ENCODE measurements at places on chromosomes 12 and 14. TPM values are rescaled to one million over a fixed set of nuclear protein-coding genes. Genes with fewer than 3 reads are reported as not detected.

DNA sequence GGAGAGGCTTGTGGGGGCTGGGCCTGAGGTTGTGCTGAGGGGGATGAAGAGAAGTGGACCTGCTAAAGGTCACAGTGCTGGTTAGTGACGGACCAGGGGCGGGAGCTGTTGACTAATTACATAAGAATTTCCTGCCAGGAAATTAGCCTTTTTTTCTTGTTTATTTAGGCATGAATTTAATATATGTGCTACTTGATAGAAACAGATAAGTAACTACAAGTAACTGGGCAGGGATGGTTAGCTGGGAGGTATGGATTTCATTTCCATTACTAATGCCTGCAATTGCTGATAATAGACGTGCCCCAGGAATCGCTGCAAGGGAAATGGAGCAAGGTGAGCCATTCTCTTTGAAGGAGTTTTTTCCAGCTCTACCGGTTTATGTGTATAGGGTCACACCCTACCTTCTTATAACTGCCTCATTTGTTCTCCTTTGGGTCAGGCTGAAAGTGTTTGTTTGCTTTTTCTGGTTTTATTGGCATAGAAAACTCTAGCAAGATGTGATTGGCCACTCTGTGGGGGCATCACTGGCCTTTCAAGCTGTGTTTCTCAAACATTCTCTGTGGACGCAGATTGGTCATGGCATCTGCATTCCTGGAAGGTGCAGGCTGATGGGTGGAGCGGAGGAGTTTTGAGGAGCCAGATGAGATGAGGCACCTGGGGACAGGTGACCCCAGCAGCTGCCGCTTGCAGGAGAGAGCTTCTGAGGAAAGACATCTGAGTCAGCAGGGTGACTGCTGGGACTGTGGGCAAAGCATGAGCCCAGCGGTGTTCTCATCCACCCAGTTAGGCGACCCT is 19.0 kb upstream of the GPRC5A start:
- no peaks in the 10 kb centered on the region for H3K27me3 ChIP-seq
- 0 out of 2 replicates have a peak, but pooled peaks cover 3% of the 10 kb centered on the region for H3K36me3 ChIP-seq
- peak; percentile 72 for DNase-seq
- peaks cover 36% of the 10 kb centered on the region for H3K4me1 ChIP-seq
- H3K4me3 ChIP-seq: peak overlapping the region; percentile 27

GRCh38 chr14:45201905-45202304 is 51.1 kb downstream of the MIS18BP1 start:
- peaks cover 10% of the 10 kb centered on the region for H3K36me3 ChIP-seq
- H3K27ac ChIP-seq: no peak overlapping the region
- H3K4me1 ChIP-seq: peaks cover 20% of the 10 kb centered on the region
- DNase-seq: peak; percentile 29
- no peak overlapping the region for H3K4me3 ChIP-seq

DNA sequence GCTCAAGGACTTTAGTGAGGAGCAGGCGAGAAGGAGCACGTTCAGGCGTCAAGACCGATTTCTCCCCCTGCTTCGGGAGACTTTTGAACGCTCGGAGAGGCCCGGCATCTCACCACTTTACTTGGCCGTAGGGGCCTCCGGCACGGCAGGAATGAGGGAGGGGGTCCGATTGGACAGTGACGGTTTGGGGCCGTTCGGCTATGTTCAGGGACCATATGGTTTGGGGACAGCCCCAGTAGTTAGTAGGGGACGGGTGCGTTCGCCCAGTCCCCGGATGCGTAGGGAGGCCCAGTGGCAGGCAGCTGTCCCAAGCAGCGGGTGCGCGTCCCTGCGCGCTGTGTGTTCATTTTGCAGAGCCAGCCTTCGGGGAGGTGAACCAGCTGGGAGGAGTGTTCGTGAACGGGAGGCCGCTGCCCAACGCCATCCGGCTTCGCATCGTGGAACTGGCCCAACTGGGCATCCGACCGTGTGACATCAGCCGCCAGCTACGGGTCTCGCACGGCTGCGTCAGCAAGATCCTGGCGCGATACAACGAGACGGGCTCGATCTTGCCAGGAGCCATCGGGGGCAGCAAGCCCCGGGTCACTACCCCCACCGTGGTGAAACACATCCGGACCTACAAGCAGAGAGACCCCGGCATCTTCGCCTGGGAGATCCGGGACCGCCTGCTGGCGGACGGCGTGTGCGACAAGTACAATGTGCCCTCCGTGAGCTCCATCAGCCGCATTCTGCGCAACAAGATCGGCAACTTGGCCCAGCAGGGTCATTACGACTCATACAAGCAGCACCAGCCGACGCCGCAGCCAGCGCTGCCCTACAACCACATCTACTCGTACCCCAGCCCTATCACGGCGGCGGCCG is 1.1 kb downstream of the PAX9 start:
- H3K4me1 ChIP-seq: no peaks in the 10 kb centered on the region
- peak overlapping the region; percentile 84 for H3K4me3 ChIP-seq
- peak; percentile 68 for DNase-seq
- no peaks in the 10 kb centered on the region for H3K36me3 ChIP-seq

- H3K27me3 ChIP-seq: no peaks in the 10 kb centered on the region
- no peaks in the 10 kb centered on the region for H3K36me3 ChIP-seq
- H3K4me1 ChIP-seq: peaks cover 39% of the 10 kb centered on the region
- DNase-seq: peak; percentile 93
These were observed 53.1 kb downstream of the SIX6 start for GRCh38 chr14:60561845-60562746.

DNA sequence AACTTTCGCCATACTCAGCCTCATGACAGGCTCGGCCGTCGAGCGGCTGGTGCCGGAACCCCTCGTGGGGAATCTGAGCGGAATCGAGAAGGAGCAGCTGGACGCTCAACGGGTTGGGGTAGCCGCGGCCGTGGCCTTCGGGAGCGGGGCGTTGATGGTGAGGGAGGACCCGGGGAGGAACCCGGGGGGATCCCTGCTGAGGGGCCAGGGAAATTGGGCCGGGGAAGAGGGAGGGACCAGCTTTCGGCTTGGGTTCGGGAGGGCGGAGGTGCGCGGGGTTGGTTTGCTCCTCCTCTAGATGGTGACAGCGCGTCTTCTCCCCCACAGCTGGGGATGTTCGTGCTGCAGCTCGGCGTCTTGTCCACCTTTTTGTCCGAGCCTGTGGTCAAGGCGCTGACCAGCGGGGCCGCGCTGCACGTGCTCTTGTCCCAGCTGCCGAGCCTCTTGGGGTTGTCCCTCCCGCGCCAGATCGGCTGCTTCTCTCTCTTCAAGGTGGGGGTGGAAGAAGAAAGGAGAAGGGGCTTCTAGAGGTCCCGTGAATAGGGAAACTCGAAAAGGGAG is 9.8 kb downstream of the ARHGEF25 start:
- peak; percentile 44 for DNase-seq
- peak overlapping the region; percentile 68 for H3K4me3 ChIP-seq
- peaks cover 11% of the 10 kb centered on the region for H3K4me1 ChIP-seq
- no peaks in the 10 kb centered on the region for H3K36me3 ChIP-seq

GRCh38 chr12:103207936-103208335 is 250.5 kb downstream of the ASCL1 start:
- no peaks in the 10 kb centered on the region for H3K36me3 ChIP-seq
- no peaks in the 10 kb centered on the region for H3K4me1 ChIP-seq
- H3K27me3 ChIP-seq: no peaks in the 10 kb centered on the region
- no peak overlapping the region for H3K27ac ChIP-seq

DNA sequence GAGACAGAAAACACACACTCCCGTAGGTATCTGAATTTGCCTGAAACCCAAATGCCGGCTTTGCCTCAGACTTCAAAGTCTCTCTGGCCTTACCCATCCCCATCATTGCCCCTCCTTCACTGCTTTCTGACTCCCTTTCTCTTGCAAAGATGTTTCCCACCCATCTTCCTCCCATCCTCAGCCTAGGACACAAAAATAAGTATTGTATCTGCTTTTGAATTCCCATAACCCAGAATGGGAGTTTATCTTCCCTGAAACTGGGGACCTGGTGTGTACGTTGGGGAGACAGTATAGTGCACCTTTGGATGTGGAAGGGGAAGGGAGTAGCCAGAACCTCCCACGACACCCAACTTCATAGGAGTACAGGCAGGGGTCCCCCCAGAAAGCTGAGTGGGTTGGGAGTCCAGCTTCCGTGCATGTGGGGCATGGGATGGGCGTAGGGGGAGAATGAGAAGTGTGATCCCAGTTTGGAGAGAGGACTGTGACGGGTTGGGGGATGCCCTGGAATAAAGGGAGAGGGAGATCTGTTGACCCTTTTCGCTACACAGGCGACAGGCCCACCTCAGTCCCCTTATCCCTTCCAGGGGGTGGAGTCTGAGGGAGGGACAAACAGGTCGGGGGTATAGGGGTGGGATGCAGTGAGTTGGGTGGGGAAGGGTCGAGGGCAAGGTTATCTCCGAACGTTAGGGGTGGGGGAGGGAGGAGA is 488 bp upstream of the KIF5A start:
- no peaks in the 10 kb centered on the region for H3K36me3 ChIP-seq
- no peak for DNase-seq
- no peaks in the 10 kb centered on the region for H3K27me3 ChIP-seq
- peaks cover 13% of the 10 kb centered on the region for H3K4me1 ChIP-seq
- no peak overlapping the region for H3K27ac ChIP-seq

DNA sequence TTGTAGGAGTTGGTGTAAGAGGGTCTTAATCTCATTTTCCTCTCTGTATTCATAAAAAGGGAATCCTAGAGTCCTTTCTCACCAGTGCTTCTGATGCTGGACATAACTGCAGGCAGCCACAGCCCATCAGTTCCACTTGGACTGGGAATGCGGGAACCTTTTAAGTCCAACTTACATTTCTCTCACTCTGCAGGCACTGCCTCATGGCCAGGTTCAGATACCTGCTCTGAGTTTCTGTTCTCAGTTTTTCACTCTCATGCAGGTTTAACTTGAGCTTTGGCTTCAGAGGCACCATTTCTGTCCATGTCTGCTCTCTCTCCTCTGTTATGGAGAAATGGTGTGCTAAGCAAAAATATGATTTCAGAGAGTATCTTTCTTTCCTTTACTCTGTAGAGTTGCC is 4.2 kb downstream of the ACVR1B start:
- no peaks in the 10 kb centered on the region for H3K36me3 ChIP-seq
- H3K27ac ChIP-seq: no peak overlapping the region
- H3K27me3 ChIP-seq: no peaks in the 10 kb centered on the region
- no peak overlapping the region for H3K4me3 ChIP-seq
- DNase-seq: no peak

DNA sequence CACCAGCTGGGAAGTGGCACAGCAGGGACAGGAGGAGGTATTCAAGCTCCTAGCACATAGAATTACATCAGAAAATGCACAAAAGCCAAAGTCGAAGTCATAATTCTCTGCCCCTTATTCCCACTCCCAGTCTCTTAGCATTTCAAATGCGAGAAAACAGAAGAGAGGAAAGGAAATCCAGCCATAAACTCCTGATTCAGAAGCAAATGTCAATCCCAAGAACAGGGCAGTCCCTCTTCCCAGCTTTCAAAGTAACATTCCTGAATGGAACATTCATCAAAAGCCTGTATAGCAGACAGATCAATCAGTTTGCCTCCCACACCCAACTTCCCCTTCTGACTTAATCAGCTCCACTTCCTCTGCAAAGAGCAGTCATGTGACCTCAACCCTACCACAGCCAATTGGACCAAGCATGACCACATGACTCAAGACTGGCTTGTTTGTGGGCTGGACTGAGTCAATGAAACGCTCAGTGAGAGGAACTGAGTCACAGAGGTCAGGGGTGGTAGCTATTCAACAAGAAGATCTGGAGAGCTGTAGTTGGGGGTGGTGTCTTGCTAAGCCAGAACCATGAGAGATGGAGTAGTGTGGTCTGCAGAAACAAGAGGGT is 41.4 kb upstream of the TUNAR start:
- no peak overlapping the region for H3K27ac ChIP-seq
- H3K27me3 ChIP-seq: no peaks in the 10 kb centered on the region
- no peaks in the 10 kb centered on the region for H3K4me1 ChIP-seq
- DNase-seq: no peak
- H3K36me3 ChIP-seq: no peaks in the 10 kb centered on the region

- peaks cover 15% of the 10 kb centered on the region for H3K4me1 ChIP-seq
- H3K36me3 ChIP-seq: no peaks in the 10 kb centered on the region
- no peak overlapping the region for H3K27ac ChIP-seq
- DNase-seq: no peak
- 0 out of 2 replicates have a peak overlapping the region, but pooled peaks have one; percentile 49 for H3K4me3 ChIP-seq
These were observed 71.3 kb downstream of the CLMN start for GRCh38 chr14:95248432-95248831.

DNA sequence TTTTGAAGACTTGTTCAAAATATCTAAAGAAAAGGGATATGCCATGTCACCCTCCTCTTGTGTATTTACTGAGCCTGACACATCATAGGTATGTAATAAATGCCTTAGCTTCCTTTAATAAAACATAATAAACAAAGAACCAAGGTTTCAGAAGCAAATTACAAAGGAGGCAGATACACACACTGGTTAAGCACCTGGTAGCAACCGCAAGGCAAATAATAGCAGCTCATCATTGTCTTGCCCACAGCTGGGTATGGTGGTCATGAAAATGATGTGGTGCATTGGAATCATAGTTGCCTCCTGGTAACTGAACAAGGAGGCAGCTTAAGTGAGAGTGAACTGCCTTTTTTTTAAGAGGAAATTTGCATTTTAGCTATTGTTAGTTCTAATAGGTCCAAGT is 39.0 kb downstream of the PAX9 start:
- no peaks in the 10 kb centered on the region for H3K36me3 ChIP-seq
- no peak overlapping the region for H3K27ac ChIP-seq
- DNase-seq: no peak
- H3K4me1 ChIP-seq: no peaks in the 10 kb centered on the region
- no peak overlapping the region for H3K4me3 ChIP-seq

- no peaks in the 10 kb centered on the region for H3K27me3 ChIP-seq
- H3K27ac ChIP-seq: no peak overlapping the region
- no peak overlapping the region for H3K4me3 ChIP-seq
- H3K36me3 ChIP-seq: no peaks in the 10 kb centered on the region
- peak; percentile 70 for DNase-seq
These were observed 240.3 kb downstream of the EMP1 start for GRCh38 chr12:13436696-13437391.

DNA sequence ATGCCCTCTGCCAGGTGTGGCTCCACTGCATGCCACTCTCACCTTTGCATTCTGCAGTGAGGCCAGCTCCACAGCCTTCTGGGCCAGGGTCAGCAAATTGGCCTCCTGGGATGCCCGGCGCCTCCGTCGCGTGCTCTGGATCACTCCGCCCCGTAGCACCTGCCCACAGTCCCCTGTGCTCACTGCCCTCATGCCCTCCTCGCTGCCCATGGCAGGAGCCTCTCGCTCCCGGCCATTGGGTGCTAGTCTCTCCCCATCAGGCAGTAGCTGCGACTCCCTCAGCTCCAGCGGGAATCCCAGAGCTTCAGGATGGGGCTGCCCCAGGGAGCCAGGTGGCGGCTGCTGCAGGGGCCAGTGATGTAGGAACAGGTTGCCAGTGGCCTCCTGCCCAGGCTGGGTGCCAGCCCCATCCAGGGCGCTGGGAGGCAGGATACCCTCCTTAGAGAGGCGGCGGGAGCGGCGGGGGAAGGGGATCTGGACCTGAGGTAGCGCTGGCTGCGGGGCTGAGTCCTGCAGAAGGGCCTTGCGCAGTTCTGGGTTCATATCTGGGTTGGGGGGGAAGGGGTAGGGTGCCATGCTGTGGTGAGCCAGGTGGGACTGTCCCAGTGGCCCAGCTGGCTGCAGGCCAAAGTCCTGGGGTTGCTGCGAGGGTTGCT is 24.5 kb upstream of the PNMA1 start:
- no peak for DNase-seq
- no peak overlapping the region for H3K27ac ChIP-seq
- peaks cover 24% of the 10 kb centered on the region for H3K36me3 ChIP-seq
- peaks cover 32% of the 10 kb centered on the region for H3K4me1 ChIP-seq
- H3K4me3 ChIP-seq: no peak overlapping the region

Gene GNG2
- 14.7 TPM for total RNA-seq

Gene RFX4
- total RNA-seq: not detected

Gene AKAP6
- 14.3 TPM for total RNA-seq

Gene CCDC91
- 17.2 TPM for total RNA-seq

Gene EPS8
- total RNA-seq: 107 TPM

Gene SNX6
- 287 TPM for total RNA-seq

Gene NTF3
- total RNA-seq: 4.8 TPM

Gene SLC25A47
- total RNA-seq: not detected
